KG1 (cell line): ENCODE measurements at places on chromosomes 1 and 21.

DNA sequence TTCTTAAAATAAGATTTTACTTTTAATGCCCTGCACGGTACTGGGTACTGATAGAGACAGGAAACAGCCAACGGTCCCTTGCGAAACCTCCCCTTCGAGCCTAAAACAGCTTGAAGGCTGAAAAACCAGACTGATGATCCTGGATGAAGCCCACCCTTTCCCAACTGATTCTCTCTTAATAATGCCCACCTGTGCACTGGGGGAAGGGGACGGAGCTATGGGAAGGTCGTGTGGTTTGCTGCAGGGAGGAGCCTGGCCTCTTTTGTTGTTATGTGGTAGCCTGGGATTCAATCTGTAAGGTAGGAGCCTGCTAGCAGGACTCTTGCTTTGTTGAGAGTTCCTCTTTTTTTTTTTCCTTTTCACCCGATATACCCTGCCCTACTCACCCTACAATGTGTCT is 25.6 kb downstream of the SAMSN1 start:
- DNase-seq, result peak; percentile 55

GRCh38 chr1:205199090-205199930 is 12.2 kb downstream of the DSTYK start:
- no peak for DNase-seq

DNA sequence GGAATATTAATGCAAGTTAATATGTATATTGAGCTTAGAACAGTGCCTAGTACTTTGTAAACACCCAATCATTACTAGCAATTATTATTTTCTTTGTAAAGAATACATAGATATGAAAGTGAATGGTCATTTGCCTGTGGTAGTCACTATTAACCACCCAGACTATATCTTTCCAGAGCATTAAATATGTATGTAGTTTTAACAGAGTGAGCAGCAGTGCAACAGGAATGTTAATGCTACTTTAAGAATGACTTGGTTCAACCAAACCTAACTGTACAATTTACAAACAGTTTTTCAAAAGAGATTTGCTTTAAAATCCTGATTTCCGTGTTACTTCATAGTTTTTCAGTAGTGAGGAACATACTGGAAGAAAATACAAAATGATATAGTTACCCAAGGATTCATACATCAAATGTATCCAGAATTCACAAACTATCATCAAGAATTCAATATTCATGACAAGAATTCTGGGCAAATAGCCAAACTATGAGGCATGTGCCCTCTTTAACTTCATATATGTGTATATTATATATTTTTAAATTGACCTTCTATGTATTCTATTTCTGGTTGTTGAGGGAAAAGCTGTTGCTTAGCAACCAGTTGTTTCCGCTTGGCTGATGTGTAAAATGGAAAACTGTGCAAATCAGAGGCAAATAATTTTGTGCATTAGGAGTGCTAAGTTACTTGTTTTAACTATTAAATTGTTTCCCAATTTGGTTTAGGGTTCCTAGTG is 34.9 kb upstream of the IVNS1ABP start:
- DNase-seq, result no peak

DNA sequence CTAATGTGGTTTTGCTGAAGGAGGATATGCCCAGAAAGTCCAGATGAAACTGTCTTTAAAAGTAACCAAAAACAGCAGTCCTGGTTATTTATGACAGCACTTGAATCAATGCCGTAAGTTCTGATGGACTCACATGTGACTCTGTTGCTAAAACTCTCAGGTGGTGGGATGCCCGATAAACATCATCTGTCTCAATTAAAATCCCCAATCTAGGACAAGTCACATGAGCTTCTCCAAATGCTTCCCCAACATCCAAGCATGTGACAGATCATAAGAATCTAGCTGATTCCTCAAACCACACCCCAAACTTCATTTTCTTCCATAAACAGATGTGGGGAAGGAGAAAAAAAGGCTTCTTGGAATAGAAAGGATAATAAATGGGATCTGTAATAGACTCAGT is 786 bp upstream of the CTSK start:
- no peak for DNase-seq

- no peak for DNase-seq
Observed at GRCh38 chr1:192462616-192463015, 113.0 kb upstream of the RGS1 start.

GRCh38 chr1:218459878-218460711 is 115.0 kb downstream of the TGFB2 start:
- DNase-seq, result no peak

- DNase-seq, result no peak
Observed at GRCh38 chr1:96080925-96081324, 640.7 kb upstream of the PTBP2 start.

GRCh38 chr1:71307451-71307850 is 226.6 kb upstream of the ZRANB2 start:
- no peak for DNase-seq

DNA sequence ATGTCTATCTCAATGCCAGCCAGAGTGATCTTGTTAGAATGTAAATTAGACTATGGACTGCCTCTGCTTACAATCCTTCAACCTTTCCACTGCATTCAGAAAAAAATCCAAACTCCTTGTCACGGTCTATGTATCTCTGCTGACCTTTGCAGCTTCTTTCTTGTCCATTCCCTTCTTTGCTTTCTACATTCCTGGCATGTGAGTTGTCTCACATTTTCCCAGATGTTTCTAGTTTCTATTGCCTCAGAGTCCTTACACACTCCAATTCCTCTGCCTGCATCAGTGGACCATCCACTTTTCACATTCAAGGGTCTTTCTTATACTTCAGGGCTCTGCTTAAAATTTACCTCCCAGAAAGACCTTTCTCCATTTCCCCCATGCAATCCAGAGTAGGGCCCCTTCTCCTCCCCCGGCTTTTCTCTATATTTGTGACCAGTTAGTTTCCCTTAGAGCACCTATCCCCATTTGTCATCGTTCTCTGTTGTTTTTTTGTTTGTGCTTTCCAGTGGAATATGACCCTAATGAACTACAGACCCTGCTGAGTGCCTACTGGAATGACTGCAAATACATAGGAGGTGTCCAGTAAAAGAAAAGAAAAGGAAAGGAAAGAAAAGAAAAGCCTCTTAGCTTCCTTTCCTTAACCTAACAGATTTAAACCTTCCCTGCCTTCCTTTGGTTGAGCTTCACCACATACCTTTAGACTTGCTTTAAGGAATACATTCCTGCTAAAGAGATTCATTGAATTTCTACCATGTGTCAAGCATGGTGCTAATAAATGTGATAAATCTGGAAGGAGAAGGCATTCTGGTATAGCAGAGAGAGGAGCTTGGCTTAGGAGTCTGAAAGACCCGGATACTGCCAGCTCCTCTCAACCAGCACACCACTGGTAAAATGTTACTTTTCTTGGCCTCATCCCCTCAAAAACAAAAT is 102.0 kb downstream of the DIRAS3 start:
- DNase-seq, result no peak

DNA sequence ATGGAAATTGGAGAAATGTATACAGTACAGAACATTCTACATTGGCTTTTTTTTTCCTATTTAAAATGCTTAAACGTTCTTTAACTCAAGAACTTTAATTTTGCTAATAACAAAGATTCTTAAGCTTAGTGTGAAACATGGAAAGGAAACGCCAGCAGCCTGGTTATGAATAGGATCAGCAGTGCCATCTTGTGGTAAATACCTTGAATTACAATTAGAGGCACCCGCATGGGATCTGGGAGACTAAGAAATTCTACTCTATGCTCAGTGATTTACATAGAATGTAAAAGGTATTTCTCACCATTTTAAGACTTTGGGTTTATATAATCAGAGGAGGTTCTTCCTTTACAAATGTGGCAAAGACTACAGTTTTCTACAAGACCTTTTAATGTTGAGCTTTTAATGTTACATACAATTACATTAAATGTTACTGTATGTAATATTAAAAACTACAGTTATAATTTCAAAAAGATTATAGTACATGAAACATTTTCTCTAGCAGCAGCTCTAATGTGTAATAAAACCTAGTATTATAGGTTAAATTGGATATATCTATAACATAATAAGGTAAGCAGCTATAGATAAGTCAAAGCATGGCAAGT is 32.1 kb upstream of the APOBEC4 start:
- peak; percentile 37 for DNase-seq

DNA sequence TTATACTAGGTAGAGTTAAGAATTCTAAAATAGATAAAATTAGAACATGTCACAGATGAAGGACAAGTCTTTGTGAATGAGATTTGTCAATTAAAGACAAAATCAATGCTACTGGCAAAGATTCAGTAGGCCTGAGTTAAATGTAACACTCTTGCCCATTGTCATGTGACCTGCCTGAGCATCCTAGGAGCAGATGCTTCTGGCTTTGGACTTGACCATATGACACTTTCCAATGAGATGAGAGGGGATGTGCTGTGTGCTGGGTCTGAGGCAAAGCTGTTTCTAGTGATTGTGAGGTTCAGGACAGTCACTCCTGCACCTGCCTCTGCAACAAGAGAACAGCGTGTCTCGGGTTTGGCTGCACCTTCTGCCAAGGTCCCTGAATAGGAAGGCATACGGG is 144.9 kb downstream of the HIVEP3 start:
- no peak for DNase-seq

DNA sequence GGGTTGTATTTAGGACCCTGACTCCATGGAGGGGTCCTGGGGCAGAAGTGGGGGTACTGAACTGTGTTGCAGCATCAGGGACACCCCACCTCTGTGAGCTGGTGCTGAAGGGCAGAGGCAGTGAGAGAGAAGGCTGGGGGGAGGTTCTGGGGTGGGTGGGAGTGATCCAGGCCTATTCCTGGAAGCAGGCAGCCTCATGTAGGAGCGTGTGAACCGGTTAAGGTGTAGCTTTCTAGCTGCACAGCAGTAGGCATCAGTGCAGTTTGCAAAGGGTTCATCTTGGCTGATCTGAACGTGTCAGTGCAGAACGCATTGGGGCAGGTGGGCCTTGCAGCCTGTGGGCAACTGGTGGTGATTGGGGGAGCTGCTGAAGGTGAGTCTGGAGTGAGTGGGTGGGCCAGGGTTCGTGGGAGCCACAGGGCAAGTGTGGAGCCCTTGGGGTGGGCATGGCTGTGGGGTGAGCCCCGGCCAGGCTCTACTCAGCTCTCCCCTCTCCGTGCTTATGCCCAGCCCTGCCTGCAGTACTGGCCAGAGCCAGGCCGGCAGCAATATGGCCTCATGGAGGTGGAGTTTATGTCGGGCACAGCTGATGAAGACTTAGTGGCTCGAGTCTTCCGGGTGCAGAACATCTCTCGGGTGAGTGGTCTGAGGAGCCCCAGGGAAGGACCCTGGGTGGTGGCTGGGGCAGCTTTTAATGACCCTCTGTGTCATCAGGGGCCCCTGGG is 86.7 kb downstream of the PTPRU start:
- DNase-seq, result no peak

DNA sequence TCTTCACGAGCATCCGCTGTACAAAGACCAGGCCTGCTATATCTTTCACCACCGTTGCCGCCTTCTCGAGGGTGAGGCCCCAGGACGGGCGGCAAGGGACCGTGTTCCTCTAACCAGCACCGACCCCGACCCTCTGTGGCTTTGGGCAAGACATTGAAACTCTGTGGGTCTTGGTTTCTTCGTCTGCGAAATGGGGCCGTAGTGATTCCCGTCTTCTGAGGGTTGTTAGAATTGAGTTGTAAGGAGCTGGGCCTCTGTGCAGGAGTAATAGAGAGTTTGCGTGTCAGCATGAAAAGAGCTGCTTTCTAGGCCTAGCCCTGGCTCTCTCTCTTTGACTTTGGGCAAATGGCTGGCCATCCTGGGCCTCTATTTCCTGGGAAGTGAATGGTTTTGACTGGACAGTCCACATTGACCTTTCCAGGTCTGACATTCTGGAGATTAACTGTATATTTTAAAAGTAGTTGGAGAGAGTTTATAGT is 591 bp downstream of the MRPL37 start:
- no peak for DNase-seq

DNA sequence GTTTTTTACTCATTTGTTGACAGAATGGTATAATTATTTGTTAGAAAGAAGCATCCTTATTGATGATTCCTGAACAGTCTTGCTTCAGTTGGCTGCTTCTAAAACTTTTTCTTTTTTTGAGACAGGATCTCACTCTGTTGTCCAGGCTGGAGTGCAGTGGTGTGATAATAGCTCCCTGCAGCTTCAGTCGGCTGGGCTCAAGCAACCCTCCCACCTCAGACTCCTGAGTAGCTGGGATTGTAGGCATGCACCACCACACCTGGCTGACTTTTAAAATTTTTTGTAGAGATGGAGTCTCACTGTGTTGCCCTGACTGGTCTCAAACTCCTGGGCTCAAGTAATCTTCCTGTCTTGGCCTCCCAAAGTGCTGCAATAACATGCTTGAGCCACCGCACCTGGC is 38.8 kb downstream of the MACF1 start:
- DNase-seq, result no peak

DNA sequence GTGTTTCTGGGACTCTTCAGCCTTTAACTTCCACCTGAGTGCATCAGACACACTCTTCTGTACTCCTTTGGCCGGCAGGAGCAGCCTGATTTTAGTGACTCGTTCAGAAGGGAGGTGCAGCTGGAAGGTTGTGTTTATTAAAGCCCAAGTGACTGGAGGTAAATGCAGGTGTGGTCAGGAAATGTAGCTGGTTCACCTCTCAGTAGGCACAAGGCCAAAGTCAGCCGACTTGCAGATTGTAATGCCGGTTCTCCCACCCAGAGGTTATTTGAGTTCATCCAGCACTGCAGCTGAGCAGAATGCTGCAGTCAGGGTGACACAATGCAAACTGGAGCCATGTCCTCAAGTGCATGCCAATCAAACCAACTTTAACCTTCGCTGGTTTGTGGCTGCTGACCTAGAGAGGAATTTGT is 91.5 kb downstream of the SPATA46 start:
- DNase-seq, result no peak

- no peak for DNase-seq
Observed at GRCh38 chr1:197066719-197067456, at the start of gene F13B. Gene F13B (minus strand): TSS chr1:197067260. CDS start chr1:197067223, 37 bp downstream.

DNA sequence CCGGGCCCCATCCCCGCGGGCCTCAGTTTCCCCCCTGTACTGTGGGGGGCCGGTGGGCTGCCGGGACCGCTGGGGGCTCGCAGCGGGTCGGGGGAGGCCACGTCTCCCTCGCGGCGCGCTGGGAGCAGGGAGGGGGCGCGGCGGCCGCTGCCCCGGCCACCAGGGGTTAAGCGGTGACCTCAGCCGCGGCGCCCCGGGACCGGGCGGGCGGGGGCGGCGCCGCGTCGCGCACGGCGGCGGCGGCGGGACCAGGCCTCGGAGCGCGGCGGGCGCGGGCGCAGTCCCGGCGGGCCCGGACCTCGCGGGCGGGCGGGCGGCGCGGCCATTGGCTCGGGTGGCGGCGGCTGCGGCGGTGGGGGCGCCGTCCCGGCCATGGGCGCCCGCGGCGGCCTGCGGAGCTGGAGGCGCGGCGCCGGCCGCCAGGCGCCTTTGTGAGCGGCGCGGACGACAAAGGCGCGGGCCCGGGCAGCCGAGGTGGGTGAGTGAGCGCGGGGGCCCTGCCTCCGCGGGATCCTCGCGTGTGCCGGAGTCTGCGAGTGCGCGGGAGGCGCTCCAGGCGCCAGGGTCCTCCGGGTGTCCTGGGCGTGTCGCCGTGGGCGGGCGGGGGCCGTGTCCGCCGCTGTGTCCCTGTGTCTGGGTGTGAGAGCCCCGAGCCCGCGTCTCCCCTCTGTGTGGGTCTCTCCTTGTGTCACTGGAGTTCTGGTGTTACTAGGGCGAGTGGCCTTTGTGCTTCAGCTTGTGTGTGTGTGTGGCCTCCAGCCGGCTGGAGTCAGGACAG is at the start of gene ARHGEF10L:
Gene ARHGEF10L (plus strand): TSS at position 222 of the 778 bp plus-strand sequence. CDS start 40,898 bp downstream, outside the sequence.
- no peak for DNase-seq

GRCh38 chr21:37665230-37666024 is 250.8 kb downstream of the KCNJ6 start:
- no peak for DNase-seq
